CD4-positive, alpha-beta T cell treated with Interleukin-4 for 4 hours (primary cell): ENCODE measurements at places on chromosomes 16 and 17.

- peak; percentile 55 for DNase-seq
Observed at GRCh38 chr16:46929378-46930332, 43.8 kb downstream of the DNAJA2 start.

- DNase-seq, result no peak
Observed at GRCh38 chr17:81427173-81428120, 32.2 kb downstream of the BAHCC1 start.

- no peak for DNase-seq
Observed at GRCh38 chr16:80958284-80958683, 48.4 kb downstream of the CMC2 start.

GRCh38 chr16:85491058-85491771, 121.9 kb upstream of the GSE1 start:
- DNase-seq, result peak; percentile 30

DNA sequence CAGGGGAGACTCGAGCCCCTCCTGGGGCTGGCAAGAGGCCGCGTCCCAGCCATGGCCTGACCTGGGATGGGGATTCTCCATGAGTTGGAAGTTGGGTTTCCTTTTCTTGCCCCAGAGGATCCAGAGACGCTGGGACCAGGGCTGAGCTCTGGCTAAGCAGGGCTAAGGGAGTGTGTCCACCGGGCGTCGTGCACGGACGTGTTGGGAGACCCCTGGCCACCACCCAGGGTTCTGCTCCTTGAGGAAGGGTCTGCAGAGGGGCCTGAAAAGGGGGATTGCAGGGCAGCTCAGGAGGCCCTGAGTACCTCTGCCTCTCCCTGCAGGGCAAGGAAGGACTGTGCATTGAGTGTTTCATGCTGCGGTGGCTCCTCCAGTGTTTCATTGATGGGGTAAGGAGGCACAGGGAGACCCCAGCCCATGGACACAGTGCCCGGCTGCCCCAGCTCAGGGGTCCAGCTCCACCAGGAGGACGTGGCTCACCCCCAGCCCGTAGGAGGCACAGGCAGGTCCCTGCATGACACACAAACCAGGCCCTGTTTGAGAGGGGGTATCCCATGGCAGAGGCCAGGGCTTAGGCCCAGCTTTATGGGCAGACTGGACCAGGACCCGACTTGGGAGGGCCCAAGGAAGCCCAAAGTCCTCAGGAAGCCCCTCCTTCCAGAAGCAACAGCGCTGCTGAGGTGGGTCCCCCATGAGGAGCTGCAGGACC, 47.5 kb downstream of the USP22 start:
- DNase-seq, result no peak

DNA sequence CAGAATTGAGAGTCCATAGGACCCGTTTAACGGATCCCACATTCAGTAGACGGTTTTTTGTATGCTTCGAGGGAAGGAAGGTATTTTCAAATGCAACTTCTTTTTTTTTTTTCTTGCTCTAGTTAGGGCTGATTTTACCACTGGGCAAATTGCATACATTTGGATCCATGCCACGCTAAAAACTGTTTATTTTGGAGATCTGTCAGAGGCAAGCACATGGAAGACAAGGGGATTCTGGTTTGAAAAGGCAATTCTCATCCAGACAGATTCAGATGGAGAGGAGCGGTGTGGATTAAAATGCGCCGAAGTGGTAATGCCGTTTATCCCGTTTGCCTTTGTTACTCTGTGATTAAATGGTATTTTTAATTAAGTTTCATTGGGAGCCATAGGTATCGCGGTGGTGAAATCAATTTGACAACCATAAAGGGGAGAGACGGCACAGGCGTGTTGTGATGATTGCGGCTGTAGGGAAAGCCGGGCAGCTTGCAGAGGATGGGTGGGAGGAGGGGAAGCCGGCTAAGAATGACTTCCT, 170.4 kb downstream of the IRX3 start:
- DNase-seq, result no peak

DNA sequence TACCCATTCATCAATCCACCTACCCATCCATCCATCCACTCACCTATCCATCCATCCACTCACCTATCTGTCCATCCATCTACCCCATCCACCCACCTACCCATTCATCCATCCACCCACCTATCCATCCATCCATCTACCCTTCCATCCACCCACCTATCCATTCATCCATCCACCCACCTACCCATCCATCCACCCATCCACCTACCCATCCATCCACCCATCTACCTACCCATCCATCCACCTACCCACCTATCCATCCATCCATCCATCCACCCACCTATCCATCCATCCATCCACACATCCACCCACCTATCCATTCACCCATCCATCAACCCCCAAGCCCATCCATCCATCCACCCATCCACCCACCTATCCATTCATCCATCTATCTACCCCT, 267.1 kb downstream of the MRTFB start:
- no peak for DNase-seq

DNA sequence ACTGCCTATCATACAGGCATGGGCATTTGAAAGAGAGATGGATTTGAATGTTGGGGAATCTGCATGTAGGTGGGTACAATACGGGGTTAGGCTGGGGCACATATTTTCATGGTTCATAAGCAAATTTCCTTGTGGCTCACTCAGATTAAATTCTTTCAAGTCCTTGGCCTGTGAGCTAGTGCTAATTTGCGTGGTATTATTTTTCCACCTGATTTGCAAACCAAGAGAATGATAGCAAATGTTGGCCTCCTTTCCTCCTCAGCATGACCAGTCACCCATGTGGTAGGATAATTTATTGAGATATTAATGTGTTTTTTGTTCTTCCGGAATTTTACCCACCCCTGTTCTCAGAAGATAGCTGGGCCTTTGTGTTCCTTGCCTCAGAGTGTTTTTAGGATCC, 22.9 kb downstream of the FAM20A start:
- DNase-seq, result no peak

GRCh38 chr17:58007781-58008706, 998 bp upstream of the SRSF1 start:
- no peak for DNase-seq

- no peak for DNase-seq
Observed at GRCh38 chr16:86509759-86510464, 415 bp upstream of the FOXF1 start.

GRCh38 chr17:9343516-9343915, 232.1 kb downstream of the STX8 start:
- no peak for DNase-seq

- DNase-seq, result no peak
Observed at GRCh38 chr16:56832768-56833167, 32.2 kb upstream of the SLC12A3 start.

- no peak for DNase-seq
Observed at GRCh38 chr17:22507823-22508222, 815.5 kb downstream of the KCNJ18 start.

DNA sequence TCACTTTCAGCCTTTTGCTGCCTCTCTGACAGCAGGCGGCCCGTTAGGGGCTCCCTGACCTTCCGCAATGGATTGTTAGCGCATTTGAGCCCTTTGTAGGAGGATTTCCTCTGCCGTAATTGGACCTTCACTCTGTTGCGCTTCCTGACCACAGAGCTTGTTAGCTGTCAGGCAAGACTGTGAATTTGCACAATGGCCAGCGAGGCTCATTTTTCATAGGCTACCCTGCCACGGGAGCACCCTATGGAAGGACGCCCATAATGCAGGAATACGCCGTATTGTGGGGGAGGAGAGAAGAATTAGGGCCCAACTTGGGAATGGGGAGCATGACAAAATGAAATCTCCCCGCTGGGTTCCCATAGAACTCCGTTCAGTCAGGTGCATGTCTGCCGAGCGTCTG, 205.2 kb upstream of the NLRP1 start:
- no peak for DNase-seq

DNA sequence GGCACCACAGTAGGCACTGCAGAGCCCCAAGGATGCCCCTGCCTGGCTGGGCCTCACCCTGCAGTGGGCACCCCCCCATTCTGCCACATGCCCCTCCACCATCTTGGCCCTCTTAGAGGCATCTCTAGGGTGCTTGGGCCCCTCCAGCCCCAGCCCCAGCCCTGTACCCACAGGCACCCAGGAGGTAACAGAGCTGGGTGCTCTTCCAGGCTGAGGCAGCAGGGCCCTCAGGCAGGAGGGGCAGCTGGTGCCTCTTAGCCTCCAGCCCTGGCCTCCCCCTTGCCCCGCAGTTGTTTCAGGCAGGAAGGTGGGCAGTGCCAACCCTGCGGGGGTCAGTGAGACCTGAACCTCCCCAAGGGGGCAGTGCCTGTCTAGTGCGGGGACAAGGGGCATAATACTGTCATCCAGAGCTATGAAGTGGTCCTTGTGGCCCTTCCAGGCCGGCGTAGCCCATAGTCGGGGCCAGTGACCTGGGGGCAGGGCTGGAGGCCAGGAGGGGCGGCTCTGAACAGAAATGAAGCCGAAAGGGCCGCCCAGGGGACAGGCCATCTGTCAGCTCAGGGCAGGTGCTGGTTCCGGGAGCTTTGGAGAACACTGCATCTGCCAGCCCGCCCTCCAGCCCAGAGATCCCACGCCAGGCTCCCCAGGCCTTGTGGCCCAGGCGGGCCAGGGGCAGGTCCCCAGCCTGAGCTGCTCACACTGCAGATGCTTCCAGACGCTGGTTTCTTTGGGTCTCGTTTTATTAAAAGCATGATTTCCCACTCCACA, 4.9 kb upstream of the AATK start:
- DNase-seq, result no peak

DNA sequence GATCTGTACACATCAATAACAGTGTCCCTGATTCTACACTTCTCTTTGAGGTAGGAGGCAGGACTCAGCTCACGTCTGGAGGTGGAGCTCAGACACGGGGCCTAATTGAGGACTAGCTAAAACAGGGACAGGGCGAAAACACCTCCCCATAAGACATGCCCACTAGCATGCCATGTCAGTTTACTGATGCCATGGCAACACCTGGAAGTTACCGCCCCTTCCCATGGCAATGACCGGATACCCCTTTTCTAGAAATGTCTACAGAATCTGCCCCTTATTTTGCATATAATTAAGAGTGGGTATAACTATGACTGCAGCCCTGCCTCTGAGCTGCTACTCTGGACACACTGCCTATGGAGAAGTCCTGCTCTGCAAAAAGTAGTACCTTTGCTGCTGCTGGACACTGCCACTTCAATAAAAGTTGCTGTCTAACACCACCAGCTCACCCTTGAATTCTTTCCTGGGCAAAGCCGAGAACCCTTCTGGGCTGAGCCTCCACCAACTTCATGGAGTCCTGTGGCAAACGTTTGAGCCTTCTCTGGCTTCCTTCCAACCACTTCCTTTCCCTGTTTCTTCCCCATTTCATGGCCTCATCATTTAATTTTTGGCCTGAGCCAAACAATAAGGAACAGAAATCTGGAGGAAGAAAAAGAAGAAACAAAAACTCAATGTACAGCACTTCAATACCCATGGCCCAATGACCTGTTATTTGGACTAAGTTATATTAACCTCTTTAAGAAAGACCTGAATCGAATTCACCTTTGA, 21.0 kb downstream of the PHB1 start:
- DNase-seq, result no peak

DNA sequence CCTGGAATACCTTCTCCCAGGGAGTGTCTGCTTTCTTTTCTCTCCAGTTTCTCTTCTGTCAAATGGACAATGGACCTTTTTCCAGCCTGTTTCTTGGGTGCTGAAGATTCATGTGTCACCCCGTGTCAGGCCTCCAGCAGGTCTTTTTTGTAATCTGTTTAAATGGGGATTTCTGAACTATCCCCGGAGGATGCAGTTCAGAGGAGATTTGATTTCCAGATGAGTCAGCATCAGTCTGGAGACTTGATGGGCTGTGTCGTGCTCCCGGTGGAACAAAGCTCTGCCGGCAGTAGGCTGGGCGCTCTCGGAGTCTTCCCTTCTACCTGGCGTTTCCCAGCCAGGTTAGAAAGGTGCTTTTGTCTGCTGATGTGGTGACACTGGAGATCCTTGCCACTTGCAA, 440.6 kb downstream of the HS3ST3B1 start:
- DNase-seq, result no peak

DNA sequence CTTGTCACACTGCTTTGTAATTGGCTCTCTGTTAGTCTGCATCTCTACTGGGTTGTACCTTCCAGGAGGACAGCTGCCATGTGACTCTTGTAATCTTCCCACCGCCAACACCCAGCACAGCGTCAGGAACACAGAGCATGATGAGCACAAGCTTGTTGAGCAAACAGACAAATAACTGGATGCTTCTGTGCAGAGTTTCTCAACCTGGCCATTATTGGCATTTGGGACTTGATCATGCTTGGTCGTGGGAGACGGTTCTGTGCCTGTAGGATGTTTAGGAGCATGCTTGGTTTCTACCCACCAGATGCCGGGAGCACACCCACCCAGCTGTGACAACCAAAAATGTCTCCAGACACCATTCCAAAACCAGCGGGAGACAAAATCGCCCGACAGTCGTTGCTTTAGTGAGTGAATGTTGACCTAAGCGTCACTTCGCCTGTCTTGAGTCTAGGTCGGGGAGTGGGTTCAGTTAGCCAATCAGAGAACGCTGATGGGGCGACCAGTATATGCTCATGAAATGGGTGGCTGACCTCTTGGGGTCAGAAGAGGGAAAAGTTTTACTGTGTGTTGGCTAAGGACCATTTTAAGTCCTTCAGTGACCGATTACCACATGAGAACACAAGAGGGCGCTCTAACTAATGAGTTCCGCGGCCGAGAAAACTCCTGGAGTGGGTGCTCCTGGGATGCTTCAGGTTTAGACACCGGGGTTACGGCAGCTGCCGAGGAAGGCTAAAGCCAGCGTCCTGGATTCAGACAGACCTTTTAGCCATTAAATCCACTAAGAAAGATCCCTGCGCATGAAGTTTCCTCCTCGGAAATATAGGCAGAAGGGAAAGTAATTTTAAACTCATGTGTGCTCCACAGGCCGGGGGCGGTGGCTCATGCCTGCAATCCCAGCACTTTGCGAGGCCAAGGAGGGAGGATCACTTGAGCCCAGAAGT, 57.8 kb upstream of the TEX2 start:
- DNase-seq, result peak; percentile 66

DNA sequence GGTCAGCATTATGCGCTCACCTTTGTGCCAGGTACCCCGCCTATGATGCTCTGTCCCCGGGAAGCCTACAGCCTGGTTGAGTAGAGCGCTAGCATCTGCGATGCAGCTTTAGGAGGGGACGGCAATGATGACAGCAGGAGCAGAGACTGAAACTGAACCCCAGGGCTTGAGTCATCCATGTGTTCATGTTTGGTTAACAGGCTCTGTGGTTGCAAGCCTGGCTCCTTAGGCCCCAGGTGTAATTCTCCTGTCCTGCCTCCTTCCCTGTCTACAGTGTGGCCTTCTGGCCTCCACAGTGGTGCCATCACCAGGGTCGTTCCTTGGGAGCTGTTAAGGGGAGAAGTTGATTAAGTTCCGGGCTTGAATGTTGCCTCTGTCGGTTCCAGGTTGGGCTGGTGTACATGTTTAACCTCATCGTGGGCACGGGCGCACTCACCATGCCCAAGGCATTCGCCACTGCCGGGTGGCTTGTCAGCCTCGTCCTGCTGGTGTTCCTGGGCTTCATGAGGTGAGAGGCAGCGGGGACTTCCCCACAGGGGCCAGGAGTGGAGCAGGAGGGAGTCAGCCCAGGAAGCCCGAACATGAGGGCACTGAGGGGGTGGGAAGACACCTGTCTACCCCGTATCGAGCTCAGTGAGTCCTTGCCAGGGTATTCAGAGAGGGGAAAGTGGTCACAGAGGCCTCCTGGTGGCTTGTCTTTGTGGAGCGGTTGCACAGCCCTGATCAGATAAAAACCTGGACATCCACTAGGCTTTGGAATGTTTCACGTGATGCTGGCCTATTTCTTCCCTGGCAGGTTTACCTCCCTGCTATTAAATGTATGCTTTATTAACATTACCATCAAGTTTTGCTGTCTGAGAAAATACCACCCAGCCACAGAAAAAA, 9.2 kb upstream of the NAT9 start:
- no peak for DNase-seq
